ENCODE measurements at places on chromosomes 12 and 14. TPM values are rescaled to one million over a fixed set of nuclear protein-coding genes. Genes with fewer than 3 reads are reported as not detected.

DNA sequence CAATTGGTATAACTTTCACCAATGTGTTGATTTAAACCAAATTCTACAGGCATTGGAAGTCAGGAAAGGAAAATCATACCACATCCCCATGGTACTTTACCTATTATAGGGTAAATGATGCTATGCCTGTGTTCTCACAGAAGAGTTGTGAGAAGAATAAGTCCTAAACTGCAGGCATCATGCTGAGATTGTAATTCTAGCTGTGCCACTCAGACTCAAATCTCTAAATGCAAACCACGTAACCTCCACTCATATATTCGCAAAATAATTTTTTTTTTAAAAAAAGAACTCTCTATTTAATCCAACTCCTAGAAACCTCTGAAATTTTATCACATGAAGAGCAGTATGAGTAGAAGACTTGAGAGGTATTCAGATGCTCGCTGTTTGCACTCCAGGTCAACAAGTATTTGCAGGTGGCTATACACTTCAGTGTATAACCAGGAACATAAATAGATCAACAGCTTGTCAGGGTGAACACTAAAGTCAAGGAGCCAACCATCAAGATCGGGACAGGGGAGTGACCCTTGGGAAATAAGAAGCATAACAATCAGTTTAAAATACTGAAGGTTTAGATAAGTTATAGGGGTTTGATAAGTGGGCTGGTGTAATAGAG is 110.1 kb downstream of the SLC25A21 start:
- DNase-seq, result no peak
- no peak overlapping the region for H3K27ac ChIP-seq
- H3K36me3 ChIP-seq, result peaks cover 2% of the 10 kb centered on the region
- no peak overlapping the region for H3K4me3 ChIP-seq
- H3K27me3 ChIP-seq, result no peaks in the 10 kb centered on the region
- H3K4me1 ChIP-seq, result no peaks in the 10 kb centered on the region

DNA sequence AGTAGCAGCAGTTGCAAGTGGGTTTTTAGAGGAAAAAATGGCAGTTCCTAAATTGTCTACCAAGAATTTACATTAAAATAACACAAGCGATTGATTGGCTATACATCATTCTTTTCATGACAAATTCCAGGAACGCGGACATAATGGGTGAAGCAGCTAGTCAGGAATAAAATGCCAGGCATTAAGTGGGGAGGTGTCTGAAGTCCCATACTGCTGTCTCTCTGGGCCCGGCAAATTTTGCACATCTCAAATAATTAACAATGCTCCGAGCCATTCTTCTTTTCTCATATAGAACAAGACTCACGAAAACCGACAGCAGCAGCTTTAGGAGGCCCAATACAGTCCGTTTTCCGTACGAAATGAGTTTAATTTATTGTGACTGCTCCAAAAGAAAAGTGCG is 696 bp downstream of the RPL36AL start:
- peaks cover 49% of the 10 kb centered on the region for H3K4me1 ChIP-seq
- no peak for DNase-seq
- no peaks in the 10 kb centered on the region for H3K27me3 ChIP-seq
- H3K4me3 ChIP-seq, result peak overlapping the region; percentile 98
- H3K36me3 ChIP-seq, result peaks cover 12% of the 10 kb centered on the region
- H3K27ac ChIP-seq, result peak overlapping the region; percentile 99

The C14orf39 gene
- not detected for total RNA-seq

The CELA1 gene
- 0.26 TPM for total RNA-seq

The MIA2 gene
- total RNA-seq, result 54.5 TPM

The PKP2 gene
- total RNA-seq, result 0.39 TPM

Data from activated T-cell treated with anti-CD3 and anti-CD28 coated beads, Interleukin-2, amount 50 U/mL, for 72 hours (primary cell).